EH (cell line): ENCODE measurements at places on chromosomes 5 and 9.

DNA sequence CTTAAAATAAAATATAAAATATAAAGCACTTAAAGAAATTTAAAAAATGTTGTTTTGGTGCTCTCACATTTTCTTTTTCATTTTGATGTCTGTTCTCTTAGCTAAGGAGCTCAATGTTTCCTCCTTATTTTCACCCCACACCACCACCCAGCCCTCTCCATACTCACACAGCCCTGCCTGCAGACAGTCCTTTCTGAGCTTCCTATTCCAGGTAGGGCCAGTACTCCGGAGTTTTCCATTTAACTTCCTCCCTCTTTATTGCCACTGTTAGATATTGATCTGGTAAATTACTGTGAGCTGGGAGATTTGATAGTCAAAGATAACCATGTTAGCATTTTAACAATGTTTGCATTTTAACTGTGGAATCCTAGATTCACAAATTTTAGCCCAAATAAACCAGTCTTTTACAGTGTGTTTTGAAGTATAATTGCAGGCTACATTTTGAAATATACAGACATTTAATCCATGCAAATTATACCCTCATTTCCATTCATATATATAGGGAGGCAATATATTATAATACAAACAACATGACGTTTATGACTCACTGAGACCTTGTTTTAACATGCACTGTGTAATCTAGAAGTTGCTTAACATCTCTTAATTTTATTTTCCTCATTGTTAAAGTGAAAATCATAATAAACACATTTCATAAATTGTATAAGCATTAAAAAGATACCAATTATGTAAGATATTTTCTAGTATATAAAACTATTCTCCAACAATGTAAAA lies 927.1 kb downstream of the NR2F1-AS1 start:
- DNase-seq, result no peak

- no peak for DNase-seq
Observed at GRCh38 chr5:1471240-1471853, 26.1 kb upstream of the SLC6A3 start.

DNA sequence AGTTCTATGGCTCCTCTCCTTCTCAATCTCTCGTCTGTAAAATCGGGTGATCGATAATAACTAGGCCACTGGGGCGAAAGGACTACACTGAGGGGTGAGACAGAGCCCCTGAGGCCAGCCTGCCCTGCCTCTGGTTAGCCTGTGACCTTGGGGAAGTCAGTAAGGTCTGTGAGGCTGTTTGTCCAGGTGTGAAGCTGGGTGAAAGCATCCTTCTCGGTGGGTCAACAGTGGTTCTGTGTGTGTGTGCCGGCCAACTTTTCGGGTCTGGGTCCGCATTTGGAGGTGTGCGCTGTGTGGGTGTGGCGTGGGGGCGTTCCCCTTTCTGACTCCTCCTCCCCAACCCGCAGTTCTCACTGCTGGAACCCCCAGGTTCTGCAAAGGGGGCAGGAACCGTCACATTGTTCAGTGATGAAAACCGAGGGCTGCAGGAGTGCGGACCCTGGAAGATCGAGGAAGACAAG lies 5.0 kb upstream of the RNF44 start:
- DNase-seq, result no peak

DNA sequence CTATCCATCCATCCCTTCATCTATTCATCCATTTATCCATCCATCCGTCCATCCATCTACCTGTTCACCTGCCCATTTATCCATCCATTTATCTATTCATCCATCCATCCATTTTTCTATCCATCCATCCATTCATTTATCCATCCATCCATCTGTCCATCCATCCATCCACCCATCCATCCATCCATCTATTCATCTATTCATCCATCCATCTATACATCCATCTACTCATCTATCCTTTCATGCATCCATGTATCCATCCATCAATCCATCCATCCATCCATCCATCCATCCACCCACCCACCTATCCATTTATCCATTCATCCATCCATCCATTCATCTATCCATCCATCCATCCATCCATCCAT lies 10.8 kb downstream of the COL27A1 start:
- no peak for DNase-seq

DNA sequence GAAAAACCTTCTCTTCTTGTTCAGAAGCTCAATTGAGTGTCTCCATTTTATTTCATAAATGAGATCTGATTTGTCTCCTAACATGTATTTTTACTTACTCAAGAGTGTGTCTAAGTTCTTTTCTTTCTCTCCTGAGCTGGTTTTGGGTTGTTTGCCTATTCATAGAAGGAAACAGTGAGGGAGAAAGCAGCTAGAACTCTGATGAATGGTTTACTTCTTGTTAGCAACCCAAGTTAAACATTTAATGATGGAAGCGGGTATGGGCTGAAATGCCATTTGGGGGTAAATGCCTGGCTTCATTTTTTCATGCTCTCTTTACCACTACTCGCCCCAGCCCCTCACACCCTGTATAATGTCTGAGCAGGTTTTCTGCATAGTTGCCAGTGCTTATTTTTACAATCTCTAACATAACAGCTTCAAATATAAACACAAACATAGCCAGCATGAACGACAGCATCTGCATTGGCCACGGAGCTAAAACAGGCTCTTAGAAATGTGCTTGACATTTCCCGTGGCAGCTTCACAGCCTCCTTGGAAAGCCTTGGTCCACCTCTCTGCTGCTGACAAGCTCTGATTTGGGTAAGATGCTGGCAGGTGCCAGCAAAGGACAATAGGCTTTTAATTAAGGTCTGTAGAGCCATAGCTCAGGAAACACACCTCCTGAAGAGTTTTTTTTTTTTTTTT lies 321.1 kb downstream of the ARHGEF28 start:
- DNase-seq, result no peak

- peak; percentile 39 for DNase-seq
Observed at GRCh38 chr5:69493396-69494133, 975 bp downstream of the OCLN start.

DNA sequence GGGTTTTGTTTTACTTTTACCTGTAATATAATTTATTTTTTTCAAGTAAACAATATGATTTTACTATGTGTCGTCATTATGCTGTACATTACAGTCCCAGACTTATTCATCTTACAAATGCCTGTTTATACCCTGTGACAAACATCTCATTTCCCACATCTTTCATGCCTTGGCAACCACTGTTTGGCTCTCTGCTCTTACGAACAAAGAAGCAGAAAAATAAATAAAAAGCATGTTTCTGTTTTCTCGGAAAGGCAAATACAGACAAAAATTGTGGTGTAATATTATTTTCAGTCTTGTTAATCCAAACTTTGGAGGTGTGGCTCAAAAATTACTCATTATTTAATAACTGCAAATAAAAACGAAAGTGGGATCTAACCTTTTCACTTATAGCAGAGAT lies 393.0 kb downstream of the CDH12 start:
- DNase-seq, result no peak

DNA sequence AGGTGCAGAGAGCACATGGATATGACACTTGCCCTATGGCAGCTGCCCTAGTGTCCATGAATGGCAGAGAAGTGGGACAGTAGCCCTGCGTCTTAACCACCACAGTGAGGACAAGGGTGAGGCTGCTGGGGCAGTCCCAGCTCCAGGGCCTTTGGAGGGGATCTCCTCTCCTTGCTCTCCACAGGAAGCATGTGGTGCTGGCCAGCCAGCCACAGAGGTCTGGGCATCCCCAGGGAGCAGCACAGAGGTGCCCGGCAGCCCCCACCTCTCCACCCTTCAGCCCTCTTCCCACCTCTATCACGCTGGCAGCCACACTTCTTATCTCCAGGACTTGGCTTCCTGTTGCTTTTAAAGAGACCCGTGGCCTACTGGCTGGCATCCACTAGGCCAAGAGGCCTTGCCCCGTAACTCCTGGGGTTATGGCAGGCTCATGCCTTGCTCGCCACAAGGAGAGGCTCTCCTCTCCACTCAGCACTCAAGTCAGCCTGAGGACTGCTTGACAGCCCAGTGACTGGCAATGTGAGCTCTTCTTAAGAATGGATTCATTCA lies 21.9 kb downstream of the CSF2 start:
- peak; percentile 27 for DNase-seq

DNA sequence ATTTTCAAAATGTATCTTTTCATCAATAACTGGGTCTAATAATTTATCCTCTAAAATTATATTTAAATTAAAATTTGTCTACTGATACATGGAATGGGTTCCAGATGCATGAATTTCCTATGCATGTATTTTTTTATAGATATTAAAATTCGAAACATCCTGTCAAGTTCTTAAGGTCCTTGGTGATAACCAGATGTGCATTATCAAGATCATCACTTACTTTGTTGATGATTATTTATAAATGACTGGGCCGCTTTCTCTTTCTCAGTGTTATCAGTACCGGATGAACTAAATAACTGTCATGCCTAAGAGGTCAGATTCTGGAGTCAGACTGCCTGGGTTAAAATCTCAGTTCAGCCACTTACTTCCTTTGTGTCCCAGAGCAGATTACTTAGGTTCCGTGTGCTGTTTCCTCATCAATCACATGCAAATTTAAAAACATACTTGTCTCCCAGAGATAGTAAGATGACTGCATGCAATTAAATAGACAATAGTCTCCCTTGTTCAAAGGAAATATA lies 124.3 kb downstream of the TEX10 start:
- no peak for DNase-seq

- DNase-seq, result peak; percentile 98
Observed at GRCh38 chr9:129141066-129142041, 30.1 kb downstream of the PTPA start.

- no peak for DNase-seq
Observed at GRCh38 chr9:6632516-6633183, 12.9 kb downstream of the GLDC start.

GRCh38 chr5:178290376-178290775 lies 57.8 kb upstream of the PHYKPL start:
- no peak for DNase-seq

DNA sequence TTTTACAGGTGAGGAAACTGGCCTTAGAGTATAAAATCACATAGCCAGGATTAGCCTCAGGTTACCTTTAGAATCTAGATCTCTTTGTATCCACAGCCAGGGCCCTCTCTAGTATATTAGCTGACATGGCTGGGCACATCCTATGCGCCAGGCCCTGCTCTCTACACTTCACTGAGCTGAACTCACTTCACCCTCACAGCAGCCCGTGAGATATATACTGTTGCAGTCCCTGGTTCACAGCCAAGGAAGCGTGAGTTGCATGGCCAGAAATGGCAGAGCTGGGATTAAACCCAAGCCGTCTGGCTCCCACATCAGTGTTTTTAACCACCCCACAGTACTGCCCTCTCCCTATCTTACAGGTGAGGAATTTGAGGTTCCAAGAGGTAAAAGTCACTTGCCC lies 58.4 kb downstream of the DAB2IP start:
- DNase-seq, result no peak

DNA sequence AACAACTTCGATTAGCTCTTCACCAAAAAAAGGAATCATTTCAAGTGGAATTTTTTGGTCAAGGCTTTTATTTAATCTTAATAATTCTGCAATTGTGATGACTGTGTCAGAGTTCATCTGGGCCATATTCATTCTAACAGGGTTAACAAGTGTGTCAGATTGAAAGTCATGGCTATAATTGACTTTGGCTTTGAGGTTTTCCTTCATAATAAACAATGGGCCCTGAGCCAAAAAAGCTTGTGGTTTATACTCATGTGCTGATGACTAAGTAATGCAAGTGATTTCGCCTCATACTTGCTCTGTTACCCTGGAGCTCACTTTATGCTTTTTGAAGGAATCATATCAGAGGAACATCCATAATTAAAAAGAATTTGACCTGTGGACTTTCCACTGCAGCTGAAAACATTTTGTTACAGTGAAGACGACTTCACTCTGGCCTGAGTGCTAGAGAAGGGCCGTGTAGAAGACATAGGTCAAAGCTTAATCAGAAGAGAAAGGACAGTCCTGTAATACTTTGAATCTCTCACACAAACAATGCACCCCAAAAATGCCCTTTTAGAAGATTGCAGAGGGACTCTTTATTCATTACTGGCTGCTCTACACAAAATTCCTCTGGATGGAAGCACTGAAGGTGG lies 101.7 kb downstream of the GDNF start:
- peak; percentile 93 for DNase-seq

DNA sequence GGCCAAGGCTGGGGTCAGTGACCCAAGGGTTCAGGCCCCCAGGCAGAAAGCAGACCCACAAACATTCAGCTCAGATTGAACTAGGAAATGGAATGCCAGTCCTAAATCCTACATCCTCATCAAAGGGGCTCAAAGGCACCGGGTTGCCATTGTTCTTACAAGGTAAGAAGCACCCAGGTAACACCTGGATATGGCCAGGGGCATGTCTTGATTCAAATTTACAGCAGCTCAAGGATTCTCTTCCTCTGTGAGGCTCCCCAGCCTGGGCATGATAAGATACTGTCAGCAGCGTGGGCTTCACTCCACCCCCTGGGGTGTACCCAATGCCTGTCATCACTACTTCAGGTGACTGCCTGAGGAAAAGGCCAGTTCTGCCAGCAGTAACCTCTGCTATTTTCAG lies 92.1 kb upstream of the FSTL4 start:
- no peak for DNase-seq

DNA sequence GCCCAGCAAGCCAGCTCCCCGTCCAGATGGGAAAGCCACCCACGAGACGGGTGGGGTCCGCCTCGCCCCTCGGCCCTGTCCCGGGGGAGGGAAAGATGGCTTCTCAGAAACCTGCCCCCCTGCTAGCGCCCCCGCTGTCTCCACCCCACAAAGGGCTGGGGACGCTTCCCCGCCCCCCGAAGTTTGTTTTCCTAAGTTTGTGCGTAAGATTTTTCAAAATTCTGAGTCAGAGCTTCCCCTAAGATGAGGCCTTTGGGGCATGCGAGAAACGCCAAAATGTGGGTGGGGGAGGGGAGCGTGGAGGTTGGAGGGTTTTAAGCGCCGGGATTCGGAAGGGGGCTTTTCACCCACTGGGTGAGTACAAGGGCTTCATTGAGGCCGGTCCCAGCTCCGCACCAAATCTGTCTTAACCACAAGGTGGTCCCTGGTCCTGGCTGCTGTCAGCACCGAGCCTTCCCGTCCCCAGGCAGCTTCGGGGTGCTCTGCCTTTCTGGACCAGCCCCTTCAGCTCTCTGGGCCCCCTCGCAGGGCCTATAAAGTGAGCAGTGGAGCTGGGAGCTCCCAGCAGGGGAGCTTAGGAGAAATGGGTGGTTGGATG lies 32.3 kb downstream of the PRRX2 start:
- peak; percentile 92 for DNase-seq
